ENCODE measurements at places on chromosomes 7 and 10.

DNA sequence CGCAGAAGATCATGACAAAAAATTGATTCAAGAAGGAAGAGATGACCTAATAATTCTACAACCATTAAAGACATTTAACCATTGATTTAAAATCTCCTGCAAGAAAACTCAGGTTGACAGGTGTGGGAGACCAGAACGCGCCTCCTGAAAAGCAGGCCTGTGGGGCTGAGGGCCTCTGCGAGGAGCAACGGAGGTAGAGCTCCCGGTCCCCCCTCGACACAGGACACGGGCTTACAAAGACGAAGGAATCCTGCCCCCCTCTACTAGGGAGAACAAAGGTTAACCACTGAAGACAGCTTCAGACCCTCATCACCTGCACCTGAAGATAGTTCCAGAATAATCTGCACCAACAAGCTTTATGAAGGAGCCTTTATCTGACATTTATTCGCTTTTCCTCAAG is 55.9 kb upstream of the INPP5A start:
- DNase-seq: no peak

- DNase-seq: no peak
These were observed 42.2 kb downstream of the AHR start for GRCh38 chr7:17340655-17341054.

GRCh38 chr10:58175990-58176900 is 91.4 kb downstream of the IPMK start:
- DNase-seq: no peak

- DNase-seq: no peak
These were observed 348.1 kb downstream of the GATA3 start for GRCh38 chr10:8402576-8402975.

GRCh38 chr7:132066761-132067171 is 509.5 kb downstream of the PLXNA4 start:
- peak; percentile 8 for DNase-seq

DNA sequence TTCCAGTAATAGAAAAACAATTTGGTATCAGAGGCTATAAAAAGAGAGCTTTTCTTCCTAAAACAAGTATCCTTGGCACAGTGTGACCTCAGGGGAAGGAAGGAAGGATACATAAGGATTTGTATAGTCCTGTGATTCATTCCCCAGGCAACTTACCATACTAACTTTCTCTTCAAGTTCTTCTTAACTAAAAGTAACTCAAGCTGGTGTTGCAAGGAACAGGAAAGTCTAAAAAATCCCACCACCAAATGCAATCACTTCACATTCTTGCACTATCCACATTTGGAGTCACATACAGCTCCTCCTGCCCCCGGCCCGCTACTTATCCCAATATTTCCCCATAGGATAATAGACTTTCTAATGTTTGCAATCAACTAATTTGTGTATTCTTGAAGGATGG is 84.8 kb downstream of the PRKAG2 start:
- DNase-seq: no peak

- DNase-seq: no peak
These were observed 189.3 kb downstream of the KLF6 start for GRCh38 chr10:3595736-3596135.

- DNase-seq: no peak
These were observed 18.3 kb downstream of the STEAP1B start for GRCh38 chr7:22481726-22482125.
